ENCODE measurements at places on chromosomes 7 and 10.
A peak's percentile ranks its signal among the peaks of the same experiment; 100 is the strongest.

DNA sequence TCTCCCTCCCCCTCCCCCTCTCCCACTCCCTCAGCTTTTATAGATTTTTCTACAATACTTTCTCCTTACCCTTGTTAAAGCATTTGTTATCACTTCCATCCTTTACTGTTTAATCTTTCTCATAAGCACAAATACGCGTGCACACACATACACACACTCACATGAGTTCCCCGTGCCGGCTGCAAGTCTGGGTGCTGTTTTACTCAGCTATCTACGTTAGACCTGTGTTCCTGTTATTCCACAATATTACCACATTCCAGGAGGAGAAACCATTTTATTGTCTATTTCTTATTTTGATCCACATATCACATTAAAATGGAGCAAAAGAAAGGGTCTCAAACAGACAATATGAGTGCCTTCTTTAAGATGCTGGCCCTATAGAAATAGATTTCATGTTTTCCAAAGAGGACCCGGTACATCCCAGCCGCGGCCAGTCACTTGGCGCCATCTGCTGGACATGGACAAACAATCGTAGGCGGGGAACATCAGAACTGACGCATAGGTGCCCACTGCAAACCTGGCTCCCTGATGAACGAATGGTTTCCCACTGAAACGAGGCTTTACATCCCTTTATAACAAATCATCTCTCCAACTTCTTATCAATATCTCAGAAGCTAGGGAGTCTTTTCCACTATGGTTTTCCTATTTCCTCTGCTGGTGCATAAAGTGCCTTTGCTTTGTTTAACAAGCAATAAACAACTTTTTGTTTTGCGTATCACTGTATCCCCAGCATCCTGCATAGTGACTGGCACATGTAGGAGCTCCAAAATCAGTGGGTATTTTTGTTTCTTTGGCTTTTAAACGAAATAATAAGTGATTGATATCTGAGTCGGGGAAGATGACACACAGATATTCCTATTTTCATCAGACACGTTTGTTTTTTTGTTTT lies 25.2 kb upstream of the OPTN start:
- DNase-seq, result peak; percentile 39
- H3K4me1 ChIP-seq, result no peaks in the 10 kb centered on the region

DNA sequence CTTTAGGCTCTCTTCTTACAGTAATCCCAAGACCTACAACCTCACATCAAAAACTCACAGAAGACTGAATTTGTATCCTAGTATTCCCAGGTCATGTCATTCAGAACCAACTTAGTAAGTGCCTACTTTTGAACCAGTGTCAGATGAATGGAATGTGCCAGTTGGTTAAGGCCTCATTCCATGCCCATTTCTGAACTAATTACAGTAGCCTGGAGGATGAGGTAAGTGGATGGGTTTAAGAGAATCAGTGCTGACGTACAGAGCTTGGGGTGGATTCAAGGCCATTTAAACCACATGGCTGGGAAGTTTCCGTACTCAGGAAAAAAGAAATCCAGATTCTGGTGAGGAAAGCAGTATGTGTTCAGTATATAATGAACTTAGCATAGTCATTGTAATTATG lies 21.9 kb upstream of the FOXP2 start:
- H3K27me3 ChIP-seq, result no peaks in the 10 kb centered on the region
- H3K27ac ChIP-seq, result no peak overlapping the region
- H3K4me1 ChIP-seq, result no peaks in the 10 kb centered on the region
- no peak overlapping the region for H3K4me3 ChIP-seq
- H3K36me3 ChIP-seq, result no peaks in the 10 kb centered on the region
- DNase-seq, result no peak

DNA sequence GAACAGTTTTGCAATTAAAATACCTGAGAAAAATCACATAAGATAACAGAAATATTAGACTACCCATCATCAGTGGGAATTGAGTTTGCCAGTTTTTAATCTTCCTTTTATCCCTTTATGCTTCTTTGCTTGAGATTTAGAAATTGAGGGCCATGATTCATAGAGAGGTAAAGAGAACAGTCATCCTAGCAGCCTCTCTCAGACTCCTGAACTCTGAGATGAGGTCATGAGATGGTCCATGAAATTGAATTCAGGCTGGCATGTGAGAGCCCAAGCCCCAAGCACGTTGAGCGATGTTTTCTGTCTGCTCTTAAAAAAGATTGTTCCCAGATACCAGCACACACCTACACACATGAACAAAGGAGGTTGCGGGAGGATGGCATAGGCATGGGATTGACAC lies 91.1 kb downstream of the CREB5 start:
- no peak overlapping the region for H3K27ac ChIP-seq
- H3K27me3 ChIP-seq, result no peaks in the 10 kb centered on the region

DNA sequence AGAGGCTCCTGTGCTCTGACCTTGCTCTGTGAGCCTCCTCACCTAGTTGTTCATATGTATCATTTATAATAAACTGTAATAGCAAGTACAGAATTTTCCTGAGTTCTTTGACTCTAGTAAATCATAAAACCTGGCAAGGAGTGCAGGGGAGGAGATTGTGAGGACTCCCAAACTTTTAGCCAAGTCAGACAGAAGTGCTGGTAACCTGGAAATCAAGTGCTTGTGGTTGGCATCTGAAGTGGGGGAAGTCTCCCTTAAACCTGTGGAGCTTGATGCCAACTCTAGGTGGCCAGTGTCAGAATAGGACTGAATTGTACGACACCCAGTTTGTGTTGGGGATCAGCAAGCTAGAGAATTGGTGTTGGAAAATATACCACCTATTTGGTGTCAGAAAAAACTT lies 206.3 kb upstream of the GRB10 start:
- H3K36me3 ChIP-seq, result no peaks in the 10 kb centered on the region
- H3K4me1 ChIP-seq, result no peaks in the 10 kb centered on the region
- DNase-seq, result no peak
- no peak overlapping the region for H3K27ac ChIP-seq

DNA sequence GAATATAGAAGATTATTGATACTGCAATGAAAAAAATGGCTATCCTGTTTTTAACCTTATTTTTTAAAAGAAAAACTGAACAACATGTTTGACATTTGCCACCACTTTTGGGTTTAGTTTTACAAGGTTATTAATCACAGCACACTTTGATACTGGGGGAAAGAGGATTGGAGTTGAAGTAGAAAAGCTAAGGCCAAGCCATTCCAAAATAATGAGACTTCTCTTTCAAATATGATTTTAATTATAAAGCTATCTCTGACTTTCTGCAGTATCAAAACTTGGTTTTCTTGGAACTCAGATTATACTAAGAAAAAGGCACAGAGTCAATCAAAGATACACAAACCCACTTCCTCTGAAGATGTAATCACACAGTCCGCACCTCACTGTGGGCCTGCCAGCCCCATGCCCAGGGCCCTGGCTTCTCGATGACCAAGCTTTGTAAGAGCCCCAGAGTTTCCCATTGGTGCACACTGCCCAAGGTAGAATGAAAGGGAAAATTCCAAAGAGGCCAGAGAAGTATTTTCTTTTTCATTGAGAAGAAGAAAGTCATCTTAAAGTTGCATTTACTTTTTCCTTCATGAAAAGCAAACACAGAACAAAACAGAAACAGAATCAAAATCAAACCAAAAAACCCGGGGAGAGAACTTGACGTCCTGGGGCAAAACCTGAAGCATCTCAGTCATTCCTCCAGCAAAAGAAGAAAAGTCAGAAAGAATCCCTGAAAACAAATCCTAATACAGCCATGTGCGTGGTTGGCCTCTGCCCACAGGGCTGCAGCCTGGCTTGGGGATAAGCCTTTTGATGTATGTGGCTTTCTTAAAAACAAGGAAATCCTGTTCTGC lies 187.7 kb upstream of the KLF6 start:
- no peak overlapping the region for H3K4me3 ChIP-seq
- peaks cover 18% of the 10 kb centered on the region for H3K4me1 ChIP-seq
- no peaks in the 10 kb centered on the region for H3K27me3 ChIP-seq
- H3K27ac ChIP-seq, result no peak overlapping the region
- H3K36me3 ChIP-seq, result no peaks in the 10 kb centered on the region
- no peak for DNase-seq

Data from stimulated activated naive B cell treated with anti-CD40 and anti-IgM and Interleukin-4, amounts not matched to agents 10 μg/mL and 1 μg/mL and 100 μg/mL, for 72 hours (primary cell).